Activated B cell treated with CpG ODN at 0.5 μM for 24 hours (primary cell): ENCODE measurements at places on chromosomes 12 and 14. TPM values are rescaled to one million over a fixed set of nuclear protein-coding genes. Genes with fewer than 3 reads are reported as not detected.

DNA sequence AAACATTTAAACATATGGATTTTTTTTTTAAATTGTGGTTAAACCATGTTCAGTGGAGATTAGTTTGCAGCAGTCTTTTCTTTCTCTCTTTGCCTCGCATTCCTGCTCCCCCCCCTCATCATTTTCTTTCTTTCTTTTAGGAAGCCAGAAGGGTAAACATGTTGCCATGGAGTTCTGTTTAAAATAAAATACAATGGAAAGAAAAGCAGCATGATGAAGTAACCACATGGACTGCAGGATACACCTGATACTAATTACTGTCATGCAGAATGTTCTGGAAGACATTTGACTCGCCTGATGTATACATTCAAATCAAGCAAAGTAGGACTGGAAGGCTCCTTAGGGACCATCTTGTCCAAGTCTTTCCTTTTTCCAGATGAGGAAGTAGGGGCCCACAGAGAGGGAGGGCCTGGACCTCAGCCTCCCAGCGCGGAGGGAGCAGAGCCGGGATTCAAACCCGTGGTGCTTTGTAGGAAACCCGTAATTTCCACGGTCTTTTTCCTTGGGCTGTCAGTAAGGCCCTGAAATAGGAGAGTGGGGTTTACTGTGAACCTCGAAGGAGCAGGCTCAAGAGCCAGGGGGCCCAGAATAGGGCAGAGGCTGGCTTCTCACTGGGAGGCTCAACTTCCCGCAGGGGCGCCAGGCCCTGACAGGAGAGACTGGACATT, 2.4 kb upstream of the MEG3 start:
- H3K4me1 ChIP-seq: no peaks in the 10 kb centered on the region
- no peaks in the 10 kb centered on the region for H3K36me3 ChIP-seq
- no peak for DNase-seq
- peaks cover 21% of the 10 kb centered on the region for H3K27me3 ChIP-seq
- H3K4me3 ChIP-seq: no peak overlapping the region
- H3K27ac ChIP-seq: no peak overlapping the region

- peaks cover 19% of the 10 kb centered on the region for H3K36me3 ChIP-seq
- no peaks in the 10 kb centered on the region for H3K27me3 ChIP-seq
- DNase-seq: no peak
- no peak overlapping the region for H3K4me3 ChIP-seq
- no peak overlapping the region for H3K27ac ChIP-seq
- H3K4me1 ChIP-seq: peaks cover 35% of the 10 kb centered on the region
These were observed 939 bp downstream of the NPC2 start for GRCh38 chr14:74491956-74492775.

The TDRD9 gene
- 2.6 and 3.1 TPM in 2 replicates for total RNA-seq

GRCh38 chr12:124493809-124494750, 73.3 kb downstream of the NCOR2 start:
- peak; percentile 59 for DNase-seq
- peaks cover 26% of the 10 kb centered on the region for H3K36me3 ChIP-seq
- H3K4me1 ChIP-seq: peaks cover 69% of the 10 kb centered on the region
- H3K27me3 ChIP-seq: no peaks in the 10 kb centered on the region
- peak overlapping the region; percentile 83 for H3K27ac ChIP-seq
- peak overlapping the region; percentile 76 for H3K4me3 ChIP-seq

The SMCO2 gene
- not detected in 2 replicates for total RNA-seq

The FAM186B gene
- 0.93 and 1.5 TPM in 2 replicates for total RNA-seq

The MMP19 gene
- 0.31 TPM in 1 of 2 replicates, not detected in the other for total RNA-seq

The SERPINA3 gene
- not detected in 2 replicates for total RNA-seq

The LHX5 gene
- not detected in 2 replicates for total RNA-seq
